ENCODE measurements at places on chromosomes 13 and 19. TPM values are rescaled to one million over a fixed set of nuclear protein-coding genes. Genes with fewer than 3 reads are reported as not detected.

The ATP13A1 gene
- 25.2 TPM for polyA plus RNA-seq

- DNase-seq, result peak; percentile 74
These were observed 26.3 kb downstream of the ZNF844 start for GRCh38 chr19:12090807-12091206.

The GPR12 gene
- polyA plus RNA-seq, result 0.09 TPM

DNA sequence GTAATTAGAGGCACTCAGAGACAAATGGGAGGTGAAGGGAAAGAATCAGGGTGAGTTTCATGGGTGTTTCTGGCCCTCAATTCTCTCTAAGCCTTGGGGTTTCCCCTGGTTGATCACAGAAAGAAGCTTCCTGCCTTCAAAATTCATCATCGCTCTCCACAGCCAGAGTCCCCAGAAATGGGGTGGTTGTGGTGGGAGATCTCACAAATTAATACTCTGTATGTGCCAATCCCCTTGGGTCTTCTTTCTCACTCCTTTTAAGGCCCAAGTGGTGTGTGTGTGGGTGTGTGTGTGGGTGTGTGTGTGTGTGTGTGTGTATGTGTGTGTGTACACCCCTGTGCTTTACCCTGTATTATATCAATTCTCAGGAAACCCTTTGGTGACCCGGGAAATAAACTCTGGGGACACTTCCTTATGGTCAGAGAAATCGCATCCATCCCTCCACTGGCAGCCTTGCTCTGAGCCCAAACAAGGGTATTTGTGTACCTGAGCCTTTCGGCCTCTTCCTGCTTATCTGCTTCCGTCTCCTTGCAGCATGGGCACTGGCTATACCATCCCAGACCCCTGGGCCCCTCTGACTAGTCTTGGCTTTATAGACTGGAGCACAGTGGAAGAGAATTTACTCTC is 2.8 kb upstream of the FCGBP start:
- DNase-seq, result no peak

GRCh38 chr13:24261566-24261965 is 47.8 kb upstream of the C1QTNF9 start:
- no peak for DNase-seq

- DNase-seq, result no peak
These were observed 112.3 kb downstream of the GPC6 start for GRCh38 chr13:93338906-93339305.

GRCh38 chr13:28451482-28452217 is 43.3 kb downstream of the FLT1 start:
- no peak for DNase-seq

The SPRED3 gene
- polyA plus RNA-seq, result 0.43 TPM

DNA sequence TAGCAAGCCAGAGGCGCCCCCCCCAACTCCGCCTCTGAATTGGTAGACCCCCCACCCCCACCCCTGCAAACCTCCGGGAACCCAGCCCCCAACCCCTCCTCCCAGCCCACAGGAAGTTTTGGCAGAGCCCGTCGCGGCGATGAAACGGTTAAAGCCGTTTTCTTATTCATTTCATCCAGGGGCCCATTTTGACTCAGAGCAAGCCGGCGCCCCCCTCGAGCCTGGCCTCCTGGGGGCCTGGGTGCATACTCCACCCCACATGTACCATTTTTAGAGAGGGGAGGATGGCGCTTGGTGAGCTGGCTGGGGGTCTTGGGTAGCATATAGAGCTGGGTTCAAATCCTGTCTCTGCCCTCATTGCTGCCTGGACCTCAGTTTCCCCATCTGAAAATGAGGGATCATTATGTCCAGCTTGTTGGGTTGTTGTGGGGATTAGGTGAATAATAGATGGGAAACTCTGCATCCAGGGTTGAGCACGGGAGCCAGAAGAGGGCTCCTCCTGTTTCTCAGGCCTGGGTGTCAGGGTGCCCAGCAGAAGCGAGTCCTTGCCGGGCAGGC is 7.9 kb upstream of the JUNB start:
- DNase-seq, result no peak

The LIM2 gene
- not detected for polyA plus RNA-seq

DNA sequence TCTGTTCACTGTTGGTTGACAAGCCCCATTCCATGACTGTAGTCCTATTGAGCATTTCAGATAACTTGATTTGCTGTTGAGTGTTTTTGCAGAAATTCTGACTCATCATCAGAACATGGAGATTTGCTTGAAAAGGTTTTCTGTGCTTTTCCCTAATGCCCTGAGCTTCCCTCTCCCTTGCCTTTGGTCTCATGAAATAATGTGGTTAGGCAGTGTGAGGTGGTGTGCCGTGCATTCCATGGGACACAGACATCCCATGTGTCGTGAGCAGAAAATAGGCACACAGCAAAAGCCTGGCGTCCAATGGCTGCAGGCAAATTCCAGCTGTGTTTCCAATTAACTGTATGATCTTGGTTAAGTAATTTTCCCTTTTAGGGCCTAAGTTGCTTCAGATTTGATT is 197.4 kb downstream of the DLEU7 start:
- no peak for DNase-seq

GRCh38 chr13:112569821-112570220 is 18.1 kb downstream of the TUBGCP3 start:
- DNase-seq, result no peak

- DNase-seq, result no peak
These were observed 628 bp upstream of the SLC17A7 start for GRCh38 chr19:49441960-49442350.

GRCh38 chr19:12788042-12788681 is 3.1 kb upstream of the JUNB start:
- no peak for DNase-seq

DNA sequence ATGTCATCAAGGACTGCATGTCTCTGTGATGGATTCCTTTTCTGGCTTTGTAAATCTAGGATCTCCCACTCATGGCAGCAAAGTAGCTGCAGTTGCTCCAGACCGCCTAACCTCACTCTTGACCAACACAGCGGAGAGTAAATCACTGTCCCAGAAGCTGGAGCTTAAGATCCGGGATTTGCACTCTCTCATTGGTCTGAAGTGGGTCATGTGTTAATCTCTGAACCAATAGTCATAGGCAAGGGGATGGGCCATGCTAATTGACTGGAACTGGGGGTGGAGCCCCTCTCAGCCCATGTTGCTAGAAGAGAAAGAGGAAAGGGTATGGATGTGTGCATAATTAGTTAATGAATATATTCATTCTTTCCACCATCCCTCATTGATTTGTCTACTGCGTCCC is 34.0 kb downstream of the VAV1 start:
- no peak for DNase-seq

- no peak for DNase-seq
These were observed 262.3 kb downstream of the POU4F1 start for GRCh38 chr13:78341032-78341431.

The EDNRB gene
- polyA plus RNA-seq, result 17.2 TPM

The TNNI3 gene
- polyA plus RNA-seq, result 2.3 TPM

The ACTMAP gene
- polyA plus RNA-seq, result 10.8 TPM

The GIPR gene
- polyA plus RNA-seq, result not detected

The ZNF829 gene
- polyA plus RNA-seq, result 4.4 TPM

- peak; percentile 35 for DNase-seq
These were observed 30.0 kb upstream of the ATP12A start for GRCh38 chr13:24650161-24650560.

- no peak for DNase-seq
These were observed 727.6 kb upstream of the ARGLU1 start for GRCh38 chr13:107295416-107296140.

The B3GNT8 gene
- polyA plus RNA-seq, result not detected

The NLRP4 gene
- polyA plus RNA-seq, result not detected

The SLC35E1 gene
- 28.5 TPM for polyA plus RNA-seq

DNA sequence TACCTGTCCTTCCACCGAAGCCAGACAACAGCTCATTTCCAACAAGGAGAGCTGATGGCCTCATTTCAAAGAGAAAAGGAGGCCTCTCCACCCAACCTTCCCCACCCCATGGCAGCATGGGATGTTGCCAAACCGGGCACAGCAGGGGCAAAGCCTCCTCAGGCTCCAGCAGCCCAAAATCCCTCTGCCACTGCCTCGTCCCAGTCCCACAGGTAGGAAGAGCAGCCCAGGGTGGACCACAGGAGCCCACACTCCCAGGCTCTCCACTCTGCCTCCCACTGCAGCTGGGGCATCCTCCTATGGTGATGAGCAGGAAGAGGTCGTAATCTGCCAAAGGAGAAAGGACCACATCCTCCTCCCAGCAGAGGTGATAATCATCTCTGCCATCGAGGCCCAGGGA is 50.9 kb downstream of the PEPD start:
- no peak for DNase-seq

DNA sequence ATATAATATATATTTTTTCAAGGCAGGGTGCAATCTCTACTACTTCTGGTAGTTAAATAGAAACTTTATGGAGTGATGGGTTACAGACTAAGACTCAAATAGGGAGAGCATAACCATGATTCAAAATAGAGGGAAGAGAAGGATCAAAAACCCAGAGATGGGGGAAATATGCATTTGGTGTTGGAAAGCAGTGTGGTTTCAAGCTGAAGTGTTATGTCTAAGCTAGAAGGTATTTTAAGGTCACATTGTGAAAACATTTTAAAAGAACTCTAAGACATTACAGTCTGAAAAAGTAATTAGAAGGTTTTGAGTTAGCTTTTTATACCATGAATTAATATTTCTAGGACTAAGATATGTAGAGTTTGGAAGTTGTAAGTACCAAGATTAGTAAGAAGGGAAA is 2741.4 kb downstream of the PCDH9 start:
- no peak for DNase-seq

The KLK15 gene
- polyA plus RNA-seq, result not detected

GRCh38 chr19:5454743-5455142 is 474 bp upstream of the ZNRF4 start:
- DNase-seq, result no peak

DNA sequence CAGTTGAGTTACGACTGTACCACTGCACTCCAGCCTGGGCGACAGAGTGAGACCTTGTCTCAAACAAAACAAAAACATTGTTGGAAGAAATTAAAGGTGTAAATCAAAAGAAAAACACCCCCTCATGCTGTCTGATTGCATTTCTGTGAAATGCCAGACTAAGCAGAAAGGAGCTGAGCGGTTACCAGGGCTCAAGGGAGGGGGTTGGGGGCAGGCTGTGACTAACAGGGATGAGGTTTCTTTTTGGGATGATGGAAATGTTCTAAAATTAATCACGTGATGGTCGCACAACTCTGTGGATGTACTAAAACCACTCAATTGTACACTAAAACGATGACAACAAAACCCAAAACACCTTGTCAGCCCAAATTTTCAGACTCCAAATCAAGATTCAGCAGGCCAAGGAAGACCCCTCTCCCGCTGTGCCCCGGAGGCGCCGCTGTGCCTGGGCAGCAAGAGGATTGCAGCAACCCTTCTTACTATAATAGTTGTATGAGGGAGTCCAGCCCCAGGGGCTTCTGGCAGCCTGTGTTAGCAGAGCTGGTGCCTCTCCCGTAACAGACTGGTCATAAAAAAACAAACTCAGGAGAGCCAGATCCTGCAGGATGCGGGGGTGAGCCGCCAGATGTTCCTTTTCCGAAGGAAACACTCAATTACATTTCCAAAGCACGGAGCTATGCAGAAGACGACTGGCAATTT is 20.9 kb downstream of the CAPS start:
- DNase-seq, result peak; percentile 60

DNA sequence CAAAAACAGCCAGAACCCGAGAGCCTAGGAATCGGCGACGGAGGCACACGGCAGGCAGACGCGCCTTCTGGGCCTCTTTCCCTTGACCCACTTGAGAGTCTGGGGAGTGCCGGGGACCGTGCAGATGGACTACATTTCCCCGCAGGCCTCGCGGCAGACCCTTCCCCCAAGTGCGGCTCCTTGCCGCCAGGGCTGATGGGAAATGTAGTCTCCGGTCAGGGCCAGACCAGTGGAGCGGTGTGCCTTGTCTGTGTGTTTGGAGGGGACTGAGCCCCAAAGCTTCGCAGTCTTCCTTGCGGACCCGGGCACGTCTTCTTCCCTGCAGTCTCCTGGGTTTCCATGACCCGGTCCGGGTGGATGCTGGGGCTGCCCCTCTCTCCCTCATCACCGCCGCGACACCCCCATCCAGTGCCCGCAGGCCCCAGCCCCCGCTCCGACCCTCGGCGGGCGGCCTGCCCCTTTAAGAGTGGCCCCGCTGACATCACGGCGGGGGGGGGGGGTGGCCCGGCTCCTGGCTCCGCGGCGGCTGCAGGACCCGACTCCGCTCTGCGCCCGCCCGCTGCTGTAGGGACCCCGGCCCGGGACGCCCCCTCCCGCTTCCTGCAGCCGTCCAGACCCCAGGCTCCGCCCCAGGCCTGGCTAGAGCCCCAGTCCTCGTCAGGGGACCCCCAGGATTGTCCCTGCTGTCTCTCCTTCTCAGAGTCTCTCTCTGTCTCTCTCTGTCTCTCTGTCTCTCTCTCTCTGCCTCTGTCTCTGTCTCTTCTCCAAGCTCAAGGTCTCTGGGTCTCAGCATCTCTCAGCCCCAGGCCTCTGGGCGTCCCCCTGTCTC is 758 bp upstream of the CACNG7 start:
- DNase-seq, result no peak

The RGCC gene
- 91.9 TPM for polyA plus RNA-seq

GRCh38 chr19:57537953-57538547 is 10.9 kb downstream of the ZNF549 start:
- DNase-seq, result no peak

The ZNF440 gene
- polyA plus RNA-seq, result 12.5 TPM

DNA sequence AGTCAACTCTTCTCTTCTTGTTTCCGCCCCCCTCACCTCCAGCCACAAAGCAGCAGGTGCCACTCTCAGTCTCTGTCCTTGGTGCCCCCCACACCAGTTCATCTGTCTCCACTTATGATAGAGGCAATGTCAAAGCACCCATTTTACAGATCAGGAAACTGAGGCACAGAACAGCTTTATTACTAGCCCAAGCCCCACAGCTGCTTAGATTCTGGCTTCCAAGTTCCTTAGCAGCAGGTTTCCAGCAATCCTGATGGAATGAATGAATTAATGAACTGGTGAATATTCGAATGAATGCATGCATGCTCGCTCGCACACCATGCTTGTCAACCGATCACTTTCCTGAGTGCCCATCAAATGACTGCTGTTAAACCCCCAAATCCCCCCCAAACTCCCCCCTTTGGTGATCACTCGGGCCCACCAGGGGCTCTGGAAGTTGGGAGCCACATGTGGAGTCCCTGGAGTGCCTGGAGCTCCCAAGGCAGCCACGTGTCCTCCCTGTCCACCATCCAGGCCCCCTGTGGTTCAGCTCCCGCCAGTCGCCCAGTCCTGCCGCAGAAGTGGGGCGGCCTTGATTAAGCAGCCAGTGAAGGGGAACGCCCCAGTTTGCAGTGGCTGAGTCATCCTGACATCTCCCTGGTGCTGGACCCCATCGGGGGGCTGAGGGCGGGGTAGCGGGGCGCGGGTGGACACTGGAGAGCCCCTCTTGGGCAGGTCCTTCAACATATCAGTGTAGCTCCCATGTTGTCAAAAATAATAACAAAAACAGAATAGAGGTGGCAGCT is 6.8 kb downstream of the PTPRS start:
- DNase-seq, result no peak

The PCDH9 gene
- polyA plus RNA-seq, result 4.2 TPM

The CGB5 gene
- polyA plus RNA-seq, result not detected

The DIRAS1 gene
- polyA plus RNA-seq, result 4.9 TPM

DNA sequence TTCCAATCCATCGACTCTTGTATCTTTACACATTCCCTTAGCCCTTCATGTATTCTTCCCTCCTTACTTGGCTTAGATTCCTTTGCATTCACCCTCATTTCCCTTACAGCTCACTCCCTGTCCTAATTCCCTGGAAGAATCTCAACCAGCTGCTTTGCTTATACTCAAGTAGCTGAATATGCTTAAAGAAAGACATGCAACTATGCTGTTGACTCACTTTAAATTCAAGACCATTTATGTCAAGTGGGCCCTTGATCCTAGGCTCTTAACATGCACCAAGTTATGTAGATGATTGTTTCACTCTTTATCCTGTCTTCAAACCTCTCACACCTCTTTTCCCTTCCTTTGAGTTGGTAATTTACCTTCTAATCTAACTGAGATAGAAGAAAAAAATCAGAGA is 7.4 kb downstream of the CCDC122 start:
- DNase-seq, result no peak

- DNase-seq, result no peak
These were observed 1264.6 kb downstream of the PCDH9 start for GRCh38 chr13:65965501-65965900.
